ENCODE measurements at places on chromosomes 3 and 15.

- peak; percentile 85 for DNase-seq
Observed at GRCh38 chr3:177777699-177778098, 580.4 kb upstream of the TBL1XR1 start.

DNA sequence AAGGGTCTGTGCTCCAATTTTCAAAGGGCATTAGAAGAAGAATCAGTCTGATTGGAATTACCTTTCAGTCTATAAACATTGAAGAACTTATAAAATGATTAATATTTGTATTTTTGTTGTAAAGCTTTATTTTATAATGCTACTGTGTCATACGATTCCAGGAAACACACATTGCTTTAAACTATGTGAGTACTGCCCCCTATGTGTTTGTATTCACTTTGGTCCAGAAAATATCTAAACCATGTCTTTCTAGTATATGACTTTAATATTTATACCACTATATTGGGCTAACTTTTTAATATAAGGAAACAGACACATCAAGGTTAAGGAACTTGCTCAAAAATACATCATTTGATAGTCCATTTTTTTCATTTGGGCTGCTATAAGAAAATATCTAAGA is 3.2 kb upstream of the RIOX2 start:
- DNase-seq = peak; percentile 22

- no peak for DNase-seq
Observed at GRCh38 chr3:188055388-188055787, 98.6 kb upstream of the LPP start.

DNA sequence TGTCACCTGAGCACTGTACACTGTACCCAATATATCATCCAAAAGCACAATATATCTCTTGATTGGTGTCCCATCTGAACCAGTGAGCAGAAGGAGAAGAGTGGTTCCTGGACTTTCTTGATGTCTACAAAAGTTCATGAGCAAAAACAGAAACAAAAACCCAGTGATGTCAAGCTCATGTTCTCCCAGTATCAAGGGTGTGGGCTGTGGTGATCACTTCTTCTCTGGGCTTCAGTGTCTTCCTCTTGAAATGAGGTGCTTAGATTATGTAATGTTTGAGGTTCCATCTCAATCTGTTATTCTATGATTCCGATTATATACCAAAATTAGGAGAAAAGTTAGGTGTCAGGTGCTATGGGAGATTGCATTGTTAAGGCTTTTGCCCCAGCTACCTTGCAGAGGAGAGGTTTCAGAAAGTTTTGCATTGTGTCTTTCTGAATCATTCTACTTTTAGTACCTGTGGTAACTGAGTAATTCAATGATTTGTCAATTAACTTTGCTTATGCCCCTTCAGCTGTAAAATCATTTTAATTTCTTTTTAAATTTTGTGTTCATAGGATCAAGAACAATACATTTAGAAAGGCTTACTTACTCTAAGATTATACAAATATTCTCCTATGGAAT is 122.0 kb upstream of the EOMES start:
- DNase-seq = no peak

- DNase-seq = no peak
Observed at GRCh38 chr3:59919586-59919985, 869.8 kb upstream of the CFAP20DC start.

DNA sequence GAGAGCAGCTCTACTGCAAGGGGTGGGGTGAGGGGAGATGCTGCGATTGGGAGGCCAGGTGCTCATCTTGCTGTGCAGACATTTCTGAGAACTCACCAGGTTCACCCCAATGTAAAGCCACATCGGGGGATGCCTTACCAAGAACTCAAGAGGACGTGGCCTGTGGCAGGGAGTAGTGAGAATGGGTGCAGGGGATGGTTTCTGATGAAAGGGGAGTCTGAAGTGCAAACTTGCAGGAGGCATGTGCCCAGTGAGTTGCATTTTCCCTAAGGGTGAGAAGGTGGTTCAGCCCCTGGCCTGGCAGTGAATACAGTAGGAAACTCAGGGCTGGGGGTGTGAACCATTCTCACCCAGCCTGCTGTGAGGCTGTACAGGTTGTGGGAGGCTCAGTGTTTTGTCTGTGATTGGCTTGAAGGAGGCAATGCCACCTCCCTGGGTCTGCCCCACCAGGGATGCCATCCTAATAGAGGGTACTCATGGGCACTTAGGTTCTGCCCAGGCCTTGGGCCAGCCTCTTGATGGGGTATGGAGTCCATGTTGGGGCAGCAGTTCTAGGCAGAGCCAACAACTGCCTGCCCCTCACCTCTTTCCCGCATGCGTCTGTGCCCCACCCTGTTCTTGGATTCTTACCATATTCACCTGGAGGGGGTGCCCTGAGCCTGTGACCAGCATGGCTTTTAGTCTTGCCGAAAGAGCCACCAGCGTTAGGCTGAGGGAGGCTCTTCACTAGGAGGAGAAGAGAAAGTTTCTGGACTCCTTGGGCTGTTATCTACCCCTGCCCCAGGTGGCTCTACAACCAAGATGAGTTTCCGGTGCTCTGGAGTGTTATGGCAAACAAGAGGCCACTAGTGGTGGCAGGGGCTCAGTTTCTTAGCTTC is 4.5 kb downstream of the HEMK1 start:
- DNase-seq = no peak

GRCh38 chr3:53823026-53823955 is 22.9 kb downstream of the CHDH start:
- no peak for DNase-seq

DNA sequence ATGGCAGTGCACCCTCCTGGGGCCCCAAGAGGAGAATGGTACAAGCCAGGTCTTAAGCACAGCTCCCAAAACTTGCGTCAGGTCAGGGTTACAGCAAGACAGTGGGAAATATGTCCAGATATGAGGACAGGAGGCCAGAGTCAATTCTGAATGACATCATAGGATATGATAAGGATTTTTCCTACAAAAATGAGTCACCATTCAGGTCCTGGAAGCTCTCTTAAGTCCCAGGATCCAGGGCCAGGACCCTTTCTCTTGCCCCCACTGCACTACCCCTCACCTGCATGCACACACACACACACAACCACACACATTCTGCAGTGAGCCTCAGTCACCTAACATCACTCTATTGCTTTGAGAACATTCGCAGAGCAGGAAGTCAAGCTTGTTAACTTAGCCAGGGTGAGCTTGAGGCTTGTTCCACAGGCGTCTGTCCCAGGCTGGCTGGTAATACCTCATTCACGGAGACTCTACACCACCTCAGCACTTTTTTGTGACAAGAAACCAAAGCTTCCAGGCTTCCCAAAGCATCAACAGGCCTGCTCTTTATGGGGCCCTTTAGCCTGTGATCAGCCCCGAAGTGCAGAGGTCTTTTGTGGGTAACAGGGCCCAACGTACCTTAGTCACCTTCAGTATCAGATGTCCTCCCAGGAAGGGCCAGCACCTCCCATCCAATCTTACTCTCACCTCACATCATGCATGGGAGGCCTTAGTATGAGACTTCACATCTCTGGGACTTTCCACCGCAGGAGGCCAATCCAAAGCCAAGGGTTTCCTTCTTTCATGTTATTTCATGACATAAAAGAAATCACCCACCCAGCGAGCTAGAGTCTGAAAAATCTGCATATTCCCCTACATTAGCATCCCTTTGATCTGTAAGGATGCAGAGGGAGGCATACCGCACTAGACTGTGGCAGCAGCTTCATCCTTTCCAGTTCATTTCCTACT is 74.0 kb upstream of the LIPC start:
- no peak for DNase-seq

- no peak for DNase-seq
Observed at GRCh38 chr15:28169366-28169765, 70.3 kb upstream of the OCA2 start.

DNA sequence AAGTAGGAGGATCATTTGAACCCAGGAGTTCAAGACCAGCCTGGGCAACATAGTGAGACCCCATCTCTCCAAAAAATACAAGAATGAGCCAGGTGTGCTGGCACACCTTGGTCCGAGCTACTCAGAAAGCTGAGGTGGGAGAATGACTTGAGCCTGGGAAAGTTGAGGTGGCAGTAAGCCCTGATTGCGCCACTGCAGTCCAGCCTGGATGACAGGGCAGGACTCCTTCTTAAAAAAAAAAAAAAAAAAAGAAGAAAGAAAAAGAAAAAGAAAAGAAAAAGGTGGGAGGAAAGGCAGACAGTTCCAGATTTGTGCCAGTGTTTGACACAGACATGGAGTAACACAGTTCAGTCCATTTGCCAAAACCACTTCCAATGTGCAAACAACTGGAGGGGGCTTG is 75.7 kb downstream of the ATP10A start:
- no peak for DNase-seq

GRCh38 chr15:92394309-92395097 is 822 bp downstream of the ST8SIA2 start:
- DNase-seq = no peak

GRCh38 chr15:38545179-38545578 is 19.4 kb downstream of the RASGRP1 start:
- no peak for DNase-seq

DNA sequence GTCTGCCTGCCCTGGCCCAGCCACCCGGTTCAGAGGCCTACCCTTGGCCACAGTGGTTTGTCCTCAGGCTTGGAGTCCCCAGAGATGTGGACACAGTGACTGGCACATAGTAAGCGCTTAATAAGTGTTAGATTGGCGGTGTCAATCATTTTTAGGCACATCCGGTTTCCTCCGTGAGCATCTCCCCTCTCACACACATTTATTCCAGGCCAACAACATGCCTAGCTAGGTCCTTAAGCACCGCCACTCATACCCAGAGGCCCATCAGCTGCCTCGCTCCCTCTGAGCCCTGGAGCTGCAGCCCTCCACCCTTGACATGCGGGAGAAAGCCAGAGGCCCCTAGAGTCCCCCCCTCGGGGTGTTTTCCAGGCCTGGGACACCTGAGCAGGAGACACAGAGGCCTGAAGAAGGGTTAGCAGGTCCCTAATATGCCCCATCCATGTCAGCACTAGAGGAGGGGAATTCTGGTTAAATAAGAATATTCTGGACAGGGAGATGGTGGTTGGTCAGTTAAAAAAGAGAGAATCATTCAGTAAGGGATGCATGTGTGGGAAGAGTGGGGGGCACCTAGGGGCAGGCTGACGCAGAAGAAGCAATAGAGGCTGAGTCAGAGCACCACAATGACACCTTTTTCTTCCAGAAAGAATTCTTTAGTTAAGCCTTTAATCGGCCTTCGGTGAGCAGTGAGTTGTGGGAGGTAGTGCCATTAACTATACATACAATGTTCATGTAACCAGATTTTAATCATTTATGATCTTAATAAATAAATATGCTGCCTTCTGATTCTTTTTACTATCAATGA is 22.3 kb downstream of the NR2F2 start:
- DNase-seq = no peak

DNA sequence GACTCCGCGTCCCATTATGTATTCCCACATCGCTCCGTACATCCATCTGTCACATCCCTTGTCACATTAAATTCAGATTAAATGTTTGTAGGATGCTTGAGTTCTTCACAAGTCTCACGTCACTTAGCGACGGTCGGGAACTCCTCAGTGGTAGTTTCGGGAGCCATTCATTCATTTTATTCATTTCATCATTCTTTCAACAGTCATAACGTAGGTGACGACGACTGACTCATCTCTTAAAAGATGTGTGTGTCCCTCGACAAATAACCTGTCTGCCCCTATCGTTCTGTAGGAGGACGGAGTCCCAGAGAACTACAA is 272 bp upstream of the SRPRB start:
- DNase-seq = no peak

DNA sequence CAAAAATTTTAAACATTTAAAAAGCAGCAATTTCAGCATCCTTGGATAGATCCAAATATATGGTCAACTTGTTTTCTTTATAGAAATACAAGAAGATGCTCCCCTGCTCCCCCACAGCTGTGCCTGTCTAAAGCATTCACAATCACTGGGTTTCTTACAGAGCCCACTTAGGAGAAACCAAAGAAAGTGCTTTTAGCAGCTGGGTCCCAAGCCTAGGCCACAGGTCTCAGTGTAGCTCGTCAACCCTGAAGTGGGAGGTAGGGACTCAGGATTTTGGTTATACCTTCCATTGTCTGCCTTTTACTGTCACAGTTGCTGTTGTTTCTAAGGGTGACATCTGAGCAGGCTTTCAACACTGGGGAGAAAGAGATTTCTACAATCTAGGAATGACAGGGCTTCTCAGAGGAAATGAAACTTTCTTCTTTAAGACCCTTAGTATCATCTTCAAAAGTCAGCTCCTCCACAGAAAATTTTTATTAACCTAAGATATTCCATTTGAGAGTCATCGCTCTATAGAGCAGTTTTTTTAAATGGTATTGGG is 199.3 kb upstream of the CMC1 start:
- no peak for DNase-seq

DNA sequence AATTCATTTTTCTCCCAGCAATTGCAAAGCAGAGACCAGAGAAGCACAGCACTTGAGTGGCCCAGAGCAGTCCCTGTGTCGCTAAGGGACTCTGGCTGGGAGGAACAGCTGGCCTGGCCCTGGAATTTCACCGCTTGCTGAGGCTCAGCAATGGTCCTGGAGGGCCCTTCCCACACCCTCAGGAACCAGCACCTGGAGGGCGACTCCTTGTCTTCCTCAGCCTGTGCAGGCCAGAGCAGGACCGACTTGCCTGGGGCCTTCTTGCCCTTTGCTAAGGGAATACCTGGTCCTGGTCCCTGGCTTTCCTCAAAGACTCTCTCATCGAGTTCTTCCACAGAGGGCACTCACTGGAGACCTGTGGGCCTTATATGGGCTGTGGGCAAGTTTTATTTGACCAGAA is 294.6 kb downstream of the RPLP1 start:
- DNase-seq = no peak

GRCh38 chr3:2023959-2024358 is 74.7 kb upstream of the CNTN4 start:
- peak; percentile 4 for DNase-seq

DNA sequence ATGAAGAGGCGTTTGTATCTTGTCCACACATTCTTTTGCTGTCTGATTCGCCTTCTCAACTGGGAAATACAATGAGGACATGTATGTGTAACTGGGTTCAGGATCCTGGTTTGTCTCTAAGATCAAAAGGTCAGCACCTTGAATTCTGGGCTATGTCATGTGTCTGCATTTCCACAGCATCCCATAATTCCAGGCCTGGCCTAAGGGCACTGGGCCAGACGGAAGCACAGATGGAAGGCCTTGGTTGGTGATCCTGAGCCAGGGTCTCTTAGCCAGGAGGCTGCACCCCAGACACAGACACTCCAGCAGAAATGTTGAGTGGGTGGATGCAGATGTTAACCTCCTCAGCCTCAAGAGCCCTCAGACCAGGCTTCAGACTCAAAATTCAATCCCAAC is 23.7 kb upstream of the HERC1 start:
- no peak for DNase-seq

- peak; percentile 76 for DNase-seq
Observed at GRCh38 chr15:96896766-96897165, 566.3 kb downstream of the NR2F2 start.

- no peak for DNase-seq
Observed at GRCh38 chr3:119367000-119367399, 72.8 kb downstream of the ARHGAP31 start.
